Lung (tissue), 17 donors: ENCODE measurements at places on chromosomes 5 and 9.
A peak's percentile ranks its signal among the peaks of the same experiment; 100 is the strongest.

DNA sequence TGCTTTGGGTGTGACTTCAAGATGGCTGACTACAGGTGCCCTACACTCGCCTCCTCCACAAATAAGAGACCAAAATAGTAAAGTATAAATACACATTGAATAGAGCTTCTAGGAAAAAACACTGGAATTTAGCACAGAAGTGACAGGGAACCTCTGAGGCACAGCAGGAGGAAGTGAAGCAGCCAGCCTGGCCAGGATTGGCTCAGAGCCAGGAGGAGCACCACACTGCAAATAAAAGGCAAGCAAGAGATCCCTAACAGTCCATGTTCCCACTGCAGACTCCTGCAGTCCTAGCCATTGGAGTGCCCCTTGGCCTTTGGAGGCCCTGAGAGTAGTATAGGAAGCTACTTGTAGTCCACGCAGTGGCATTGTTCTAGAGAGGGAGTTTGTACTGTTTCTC lies 186.7 kb upstream of the TLX3 start:
- DNase-seq, result peak; percentile 22

- no peak for DNase-seq
Measured at GRCh38 chr9:104269374-104269773, 175.3 kb downstream of the SMC2 start.

GRCh38 chr5:157390133-157390532 lies 69.9 kb upstream of the NIPAL4 start:
- no peak for DNase-seq

DNA sequence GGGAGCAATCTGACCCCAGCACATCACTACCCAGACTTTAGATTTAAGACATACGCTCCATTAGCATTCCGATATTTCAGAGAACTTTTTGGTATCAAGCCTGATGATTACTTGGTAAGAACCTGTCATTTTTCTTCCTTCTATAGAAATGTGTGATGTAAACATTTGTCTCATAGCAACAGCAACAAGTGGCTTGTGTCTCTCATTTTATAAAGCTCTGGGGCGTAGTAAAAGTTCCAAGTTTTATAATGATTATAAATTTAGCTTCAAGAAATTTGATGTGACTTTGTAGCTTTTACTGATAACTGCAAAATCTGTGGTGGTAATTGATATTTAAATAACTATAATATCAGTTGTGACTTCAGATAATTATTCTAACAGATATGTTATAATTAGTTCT lies 137.2 kb downstream of the PRKACG start:
- DNase-seq, result no peak

DNA sequence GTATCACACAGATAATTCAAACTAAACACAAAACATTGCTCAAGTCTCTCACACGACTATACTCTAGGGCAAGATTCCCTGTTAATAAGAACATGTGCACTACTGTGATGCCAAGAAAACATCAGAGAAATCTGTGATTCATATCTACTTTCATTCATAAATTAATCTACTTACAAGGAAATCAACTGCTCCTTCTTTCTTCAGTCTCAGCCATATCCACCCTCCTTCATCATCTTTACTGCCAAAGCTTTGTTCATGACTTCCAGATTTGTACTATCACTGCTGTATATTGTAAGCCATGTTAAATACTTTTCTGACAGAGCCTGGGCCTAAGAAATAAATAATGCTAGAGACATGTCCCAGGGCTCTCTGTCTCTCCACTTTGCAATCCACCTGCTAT lies 35.1 kb downstream of the CTNNAL1 start:
- DNase-seq, result no peak

GRCh38 chr9:99682870-99683269 lies 138.8 kb upstream of the NR4A3 start:
- no peak for DNase-seq

DNA sequence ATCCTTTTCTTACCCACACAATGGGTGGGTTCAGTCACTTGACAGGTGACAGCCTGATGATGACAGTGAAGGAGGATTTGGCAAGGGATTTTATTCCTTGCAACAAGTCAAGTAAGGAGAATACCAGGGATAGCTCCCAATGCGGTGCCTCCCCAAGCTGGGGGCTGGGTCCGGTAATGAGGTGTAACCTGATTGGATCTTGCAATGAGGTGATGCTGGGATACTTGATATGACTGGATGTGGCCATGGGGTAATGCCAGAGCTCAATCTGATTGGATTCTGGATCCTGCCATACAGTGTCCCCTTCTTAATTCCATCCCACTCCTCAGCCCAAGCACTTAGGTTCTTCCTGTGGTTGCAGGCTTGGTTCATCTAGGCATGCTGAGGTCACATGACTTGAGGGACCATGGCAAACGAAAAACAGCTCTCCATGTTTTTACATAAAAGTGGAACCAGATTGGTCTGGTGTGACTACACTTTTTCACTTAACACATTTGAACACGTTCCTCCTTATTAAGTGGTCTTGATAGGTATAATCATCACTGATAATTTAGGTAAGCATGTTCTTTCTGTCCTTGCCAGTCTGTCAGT lies 181.1 kb downstream of the PDZD2 start:
- no peak for DNase-seq

- no peak for DNase-seq
Measured at GRCh38 chr5:168960497-168960896, 340.4 kb downstream of the SLIT3 start.

DNA sequence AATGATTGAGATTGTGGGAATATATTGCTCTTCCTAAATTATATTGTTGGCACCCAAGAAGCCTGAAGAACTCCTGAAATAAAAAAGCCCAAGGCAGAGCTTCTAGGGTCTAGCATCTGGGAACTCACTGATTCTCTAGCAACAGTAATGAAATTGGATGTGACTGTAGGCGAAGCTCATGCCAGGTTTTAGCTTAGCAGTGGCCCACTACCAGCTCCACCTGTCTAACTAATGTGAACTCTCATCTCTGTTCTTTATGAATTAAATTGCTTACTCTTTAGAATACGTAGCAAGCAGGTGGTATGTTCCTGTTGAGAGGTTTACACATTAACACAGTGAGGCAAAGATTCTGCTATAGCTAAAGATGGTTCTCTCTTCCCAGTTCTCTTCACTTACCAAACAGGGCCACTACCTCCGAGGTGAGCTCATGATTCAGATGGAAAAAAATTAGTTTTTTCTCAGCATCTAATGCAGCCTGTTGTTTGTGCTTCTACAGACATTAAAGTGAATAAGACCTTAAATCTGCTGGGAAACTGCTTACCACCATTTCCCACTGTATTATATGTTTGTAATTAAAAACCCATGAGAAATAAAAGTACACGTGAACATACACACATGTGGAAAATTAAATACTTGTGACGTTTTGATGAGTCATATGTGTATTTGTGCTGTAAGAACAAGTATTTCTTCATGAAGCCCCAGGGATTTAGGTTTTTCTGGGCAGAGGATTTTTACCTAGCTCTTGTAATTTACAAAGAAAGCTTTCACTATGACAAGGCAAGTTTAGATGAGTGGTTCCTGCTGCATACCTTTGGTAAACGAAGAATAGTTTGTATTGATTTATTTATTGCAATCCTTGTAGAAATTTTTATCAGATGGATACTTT lies 360.1 kb downstream of the KDM4C start:
- DNase-seq, result no peak

- no peak for DNase-seq
Measured at GRCh38 chr5:112276991-112277390, 142.1 kb downstream of the EPB41L4A start.

GRCh38 chr5:126917918-126918614 lies 112.3 kb downstream of the MARCHF3 start:
- no peak for DNase-seq

DNA sequence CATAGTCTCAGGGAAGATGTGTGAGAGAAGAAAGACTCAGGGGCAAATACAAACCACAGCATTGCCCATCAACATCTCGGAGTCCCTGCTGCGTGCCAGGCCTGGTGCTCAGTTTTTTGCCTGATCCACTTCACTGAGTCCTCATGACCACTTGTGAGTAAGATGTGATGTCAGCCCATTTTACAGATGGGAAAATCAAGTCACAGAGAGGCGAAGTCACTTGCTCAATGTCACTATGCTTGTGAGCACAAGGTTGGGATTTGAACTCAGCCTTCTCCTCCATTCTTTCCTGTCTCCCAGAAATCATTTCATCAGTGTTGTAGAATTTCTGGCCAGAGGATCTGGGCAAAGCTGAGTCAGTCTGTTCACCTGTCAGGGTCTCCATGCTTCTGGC lies 34.6 kb upstream of the PSD2 start:
- no peak for DNase-seq

GRCh38 chr9:91852801-91853347 lies 97.2 kb downstream of the ROR2 start:
- no peak for DNase-seq

GRCh38 chr9:92527291-92527828 lies 8.4 kb downstream of the ECM2 start:
- DNase-seq, result no peak

DNA sequence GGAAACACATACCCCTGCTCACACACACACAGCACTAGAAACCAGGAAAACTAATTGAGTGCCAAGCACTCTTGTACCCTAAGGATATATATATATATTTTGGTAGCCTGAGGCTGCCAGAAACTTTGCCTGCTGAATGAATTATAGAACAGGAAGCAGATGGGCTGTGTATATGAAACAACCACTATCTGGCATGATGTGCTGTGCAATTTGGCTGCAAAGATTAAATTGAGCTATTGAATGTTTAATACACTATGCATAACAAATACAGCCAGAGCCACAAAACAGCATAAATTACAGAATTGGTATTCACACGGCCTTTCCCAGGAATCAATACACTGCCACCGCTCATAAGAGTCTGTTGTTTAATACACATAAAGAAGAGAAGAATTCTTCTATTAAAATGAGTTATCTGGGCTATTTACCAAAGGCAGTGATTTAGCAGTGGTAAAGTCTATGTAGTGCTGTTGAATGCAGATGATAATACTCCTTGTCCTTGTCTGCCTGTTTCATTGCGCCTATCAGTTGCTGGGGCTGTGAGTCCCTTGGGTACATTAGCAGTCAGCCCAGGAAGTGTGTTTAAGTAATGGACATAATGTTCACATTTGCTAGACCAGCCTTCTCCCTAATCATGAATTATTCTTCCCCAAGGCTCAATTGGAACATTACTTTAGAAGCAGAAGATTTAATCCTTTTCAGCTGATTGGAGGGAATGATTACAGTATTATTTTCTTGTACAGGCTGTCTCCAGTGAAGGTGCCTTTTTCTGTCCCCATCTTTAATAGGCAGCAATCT lies 294.3 kb downstream of the TLE1 start:
- peak; percentile 77 for DNase-seq

DNA sequence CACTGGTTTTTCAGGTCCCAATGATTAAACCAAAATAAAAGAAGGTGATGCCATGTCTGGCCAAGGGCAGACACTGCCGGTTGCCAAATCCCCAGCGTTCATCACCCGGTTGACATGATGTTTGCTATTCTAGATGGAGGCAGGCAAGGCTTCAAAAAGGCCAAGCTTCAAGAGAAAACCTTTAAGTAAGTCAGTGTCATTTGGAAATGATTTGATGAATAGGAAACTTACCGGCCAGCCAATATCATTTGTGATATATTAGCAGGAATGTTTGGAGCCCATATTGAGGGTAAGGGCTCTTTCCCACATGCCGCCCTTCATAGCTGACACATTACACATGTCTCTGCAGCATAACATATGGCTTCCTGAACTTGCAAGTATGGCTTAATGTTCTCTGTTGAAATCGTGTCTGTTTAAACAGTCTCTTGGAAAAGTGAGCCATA lies 89.5 kb upstream of the TTC23L start:
- DNase-seq, result peak; percentile 24

DNA sequence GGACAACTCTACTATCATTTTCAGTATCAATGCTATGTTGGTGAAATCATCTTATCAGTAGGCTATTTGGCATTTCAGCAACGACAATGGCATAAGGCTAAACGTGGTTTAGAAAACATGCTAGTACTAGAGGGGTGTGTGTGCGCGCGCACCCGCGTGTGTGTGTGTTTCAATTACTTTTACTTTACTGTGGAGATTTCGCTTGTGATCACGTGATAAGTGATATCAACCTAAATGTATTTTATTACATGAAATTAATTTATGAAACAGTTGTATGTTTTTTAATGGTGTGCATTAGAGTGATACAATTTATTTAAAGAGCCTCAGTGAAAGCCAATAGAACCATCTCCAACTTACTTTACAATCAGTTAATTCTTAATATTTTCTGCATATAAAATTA lies 587.9 kb upstream of the ITGA1 start:
- DNase-seq, result no peak

GRCh38 chr5:134079748-134080581 lies 34.5 kb upstream of the TCF7 start:
- DNase-seq, result no peak

DNA sequence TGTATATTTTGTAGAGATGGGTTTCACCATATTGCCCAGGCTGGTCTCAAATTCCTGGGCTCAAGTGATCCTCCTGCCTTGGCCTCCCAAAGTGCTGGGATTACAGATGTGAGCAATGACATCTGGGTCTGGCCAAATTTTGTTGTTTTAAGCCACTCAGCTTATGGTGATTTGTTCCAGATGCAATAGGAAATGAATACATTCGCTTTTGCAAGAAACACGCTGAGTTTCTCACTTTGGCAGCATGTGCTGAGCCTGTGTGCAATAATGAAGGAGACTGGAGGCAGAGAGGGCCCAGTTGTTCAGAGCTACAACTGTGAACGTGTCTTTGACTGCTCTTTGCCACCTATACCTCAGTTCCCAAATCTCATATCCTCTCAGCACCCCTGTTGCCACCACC lies 56.4 kb downstream of the KIF4B start:
- DNase-seq, result no peak

DNA sequence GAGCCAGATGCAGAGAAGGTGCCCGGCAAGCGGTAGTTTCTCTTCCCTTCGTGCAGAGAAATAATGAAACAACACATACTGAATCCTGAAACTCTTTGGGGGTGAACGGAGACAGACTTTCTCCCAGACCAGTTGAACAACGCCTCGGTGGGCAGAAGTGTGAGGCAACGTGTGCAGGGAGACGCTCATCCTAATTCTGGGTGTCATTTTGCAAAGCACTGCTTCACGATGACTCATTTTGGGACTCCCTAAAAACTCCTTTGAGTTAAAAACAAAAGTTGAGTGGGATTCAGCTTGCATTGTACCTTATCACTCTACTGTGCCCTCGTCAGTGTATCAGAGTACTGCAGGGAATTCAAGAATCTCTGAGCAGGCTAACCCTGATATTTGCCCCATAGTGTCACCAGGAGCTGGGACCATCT lies 3.5 kb upstream of the NEK6 start:
- DNase-seq, result no peak

DNA sequence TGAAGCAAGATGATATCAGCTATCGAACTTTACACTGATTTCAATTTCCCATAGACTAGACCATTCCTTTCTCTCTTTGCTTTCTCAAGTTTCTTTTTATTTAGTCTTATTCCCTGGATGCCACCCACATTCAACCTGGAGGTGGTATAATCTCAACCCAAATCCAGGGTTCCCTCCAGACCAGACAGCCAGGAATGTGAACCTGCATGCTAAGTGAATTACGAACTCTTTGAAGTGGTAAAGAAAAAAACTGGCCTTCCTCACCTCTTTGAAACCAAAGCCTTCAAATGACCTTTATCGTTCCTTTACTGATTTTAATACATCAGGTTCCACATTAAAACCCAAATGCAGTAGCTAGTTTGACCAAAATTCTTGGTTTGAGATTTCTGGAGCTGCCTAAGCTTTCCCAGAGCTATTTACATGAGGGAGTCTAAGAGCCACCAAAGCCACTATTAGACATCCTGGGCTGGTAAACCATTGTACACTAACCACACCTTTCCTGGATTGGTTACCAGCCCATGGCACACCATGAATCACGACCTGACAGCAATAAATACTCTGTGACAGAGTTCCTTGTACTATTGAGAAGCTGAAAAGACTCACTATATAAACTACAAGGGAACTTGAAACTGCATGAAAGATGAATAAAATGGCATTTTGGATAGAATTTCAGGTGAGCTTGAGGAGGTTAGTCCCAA lies 323.7 kb downstream of the ADAMTS6 start:
- no peak for DNase-seq
